Activated T-cell treated with anti-CD3 and anti-CD28 coated beads, Interleukin-2, amount 50 U/mL, for 72 hours (primary cell): ENCODE measurements at places on chromosomes 2 and 18.

- no peak for DNase-seq
Observed at GRCh38 chr2:49371128-49371701, 216.9 kb upstream of the FSHR start.

DNA sequence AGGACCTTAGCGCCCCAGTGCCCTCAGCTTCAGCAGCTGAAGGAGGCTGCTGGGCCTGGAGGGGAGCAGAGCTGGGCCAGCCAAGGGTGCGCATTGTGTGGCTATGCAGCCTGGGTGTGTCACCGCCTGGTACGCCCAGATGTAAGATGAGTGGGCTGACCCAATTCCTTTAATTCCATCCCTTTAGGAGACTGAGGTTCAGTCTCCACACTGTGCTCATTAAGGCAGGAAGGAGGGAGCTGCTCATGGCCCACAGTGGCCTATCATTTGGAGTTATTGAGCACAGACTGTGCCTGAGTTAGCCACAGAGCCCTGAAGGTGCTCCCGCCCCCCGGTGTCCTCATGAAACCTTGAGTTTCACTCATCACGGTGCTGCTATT lies 194.1 kb upstream of the GLI2 start:
- no peak for DNase-seq

DNA sequence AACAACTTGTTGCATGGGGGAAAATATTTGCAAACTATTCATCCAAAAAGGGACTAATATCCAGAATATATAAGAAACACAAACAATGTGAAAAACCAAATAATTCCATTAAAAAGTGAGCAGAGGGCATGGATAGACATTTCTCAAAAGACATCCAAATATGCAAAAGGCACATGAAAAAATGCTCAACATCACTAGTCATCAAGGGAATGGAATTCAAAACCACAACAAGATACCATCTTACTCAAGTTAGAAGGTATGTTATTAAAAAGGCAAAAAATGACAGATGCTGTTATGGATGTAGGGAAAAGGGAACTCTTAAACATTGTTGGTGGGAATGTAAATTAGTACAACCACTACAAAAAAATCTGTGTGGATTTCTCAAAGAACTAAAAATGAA lies 396.5 kb downstream of the CCDC85A start:
- no peak for DNase-seq

- DNase-seq = no peak
Observed at GRCh38 chr2:85175369-85176299, 42.4 kb downstream of the TCF7L1 start.

DNA sequence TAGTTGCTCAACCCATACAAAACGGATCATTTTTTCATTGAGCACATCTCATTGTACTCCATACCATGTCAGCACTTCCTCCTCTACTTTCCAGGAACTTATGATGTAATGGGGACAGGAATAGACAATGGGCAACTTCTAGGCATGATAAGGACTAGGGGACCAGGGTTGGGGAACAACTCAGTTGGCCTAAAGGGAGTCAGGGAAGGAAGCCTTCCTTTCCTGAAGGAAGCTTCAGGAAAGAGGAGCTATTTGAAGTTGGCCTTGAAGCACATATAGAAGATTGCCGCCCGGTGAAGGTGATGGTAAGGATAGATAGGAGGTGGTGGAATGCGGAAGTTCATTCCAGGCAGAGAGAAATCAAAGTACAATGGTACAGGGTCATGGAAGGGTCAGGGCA lies 283.9 kb downstream of the SLC8A1 start:
- DNase-seq = no peak

DNA sequence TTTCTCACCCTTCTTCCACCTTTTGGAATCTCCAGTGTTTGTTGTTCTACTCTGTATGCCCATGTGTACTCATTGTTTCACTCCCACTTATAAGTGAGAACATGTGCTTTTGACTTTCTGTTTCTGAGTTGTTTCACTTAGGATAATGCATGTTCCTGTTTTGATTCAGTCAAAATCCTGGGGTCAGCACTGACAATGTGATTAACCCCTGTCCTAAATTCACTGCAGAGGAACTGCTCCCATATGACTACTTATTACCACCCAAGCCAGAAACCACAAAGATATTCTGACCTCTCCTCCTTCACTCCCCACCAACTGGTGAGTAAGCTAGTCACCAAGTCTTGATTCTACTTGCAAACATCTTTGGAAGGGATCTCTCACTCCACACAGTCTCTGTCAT lies 251.4 kb upstream of the TCF4 start:
- no peak for DNase-seq

- no peak for DNase-seq
Observed at GRCh38 chr2:102116630-102117471, 25.7 kb upstream of the IL1R1 start.

DNA sequence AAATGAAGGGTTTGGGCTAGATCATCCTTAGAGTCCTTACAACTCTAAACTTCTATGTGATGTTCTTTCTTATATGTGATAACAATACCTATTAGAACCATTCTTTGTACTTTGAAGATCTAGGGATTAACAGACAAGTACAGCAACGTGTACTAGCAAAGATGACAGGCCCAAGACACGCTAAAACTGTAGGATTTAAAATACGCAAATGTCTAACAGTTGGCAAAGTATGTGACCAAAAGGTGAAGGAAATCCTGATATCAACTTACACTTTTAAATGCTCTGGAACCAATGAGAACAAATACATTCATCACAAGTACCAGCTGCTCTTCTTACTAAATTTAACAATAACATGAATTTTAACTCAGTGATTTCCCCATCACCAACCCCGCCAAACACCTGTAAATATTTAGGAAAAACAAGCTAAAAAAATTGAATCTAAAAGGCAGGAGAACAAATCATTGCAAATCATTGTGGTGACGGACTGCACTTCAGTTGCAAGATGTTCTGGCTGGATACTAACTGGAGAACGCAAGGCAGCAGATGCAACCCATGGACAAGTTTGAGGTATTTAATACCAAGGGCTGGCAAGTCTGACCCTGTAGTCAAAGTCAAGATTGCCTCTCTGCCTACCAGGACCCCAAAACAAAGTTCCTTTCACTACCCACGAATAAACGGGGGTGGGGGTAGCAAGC lies 1.4 kb downstream of the ANKRD44 start:
- DNase-seq = no peak

DNA sequence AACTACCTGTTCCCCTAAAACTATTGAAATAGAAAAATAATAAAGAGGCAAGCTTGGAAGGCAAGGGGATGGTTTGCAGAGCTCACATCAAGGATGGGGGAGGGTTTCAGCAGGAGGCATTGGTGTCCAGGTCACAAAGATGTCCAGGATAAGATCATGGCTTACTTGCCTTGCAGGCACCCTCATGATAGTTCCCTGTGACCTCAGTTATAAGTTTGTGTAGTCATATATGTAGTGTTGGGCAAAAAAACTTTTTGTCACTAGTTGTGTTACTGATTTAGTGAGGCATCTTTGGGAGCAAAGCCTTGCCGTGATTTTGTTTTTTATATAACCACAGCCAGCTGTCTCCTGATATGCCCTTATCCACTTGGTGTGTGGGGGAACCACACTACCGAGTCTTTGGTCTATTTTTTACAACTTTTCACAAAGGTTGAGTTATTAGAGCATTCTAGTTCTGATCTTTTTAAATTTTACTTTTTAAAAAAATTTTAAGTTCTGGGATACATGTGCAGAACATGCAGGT lies 53.3 kb downstream of the IL1R2 start:
- DNase-seq = no peak

DNA sequence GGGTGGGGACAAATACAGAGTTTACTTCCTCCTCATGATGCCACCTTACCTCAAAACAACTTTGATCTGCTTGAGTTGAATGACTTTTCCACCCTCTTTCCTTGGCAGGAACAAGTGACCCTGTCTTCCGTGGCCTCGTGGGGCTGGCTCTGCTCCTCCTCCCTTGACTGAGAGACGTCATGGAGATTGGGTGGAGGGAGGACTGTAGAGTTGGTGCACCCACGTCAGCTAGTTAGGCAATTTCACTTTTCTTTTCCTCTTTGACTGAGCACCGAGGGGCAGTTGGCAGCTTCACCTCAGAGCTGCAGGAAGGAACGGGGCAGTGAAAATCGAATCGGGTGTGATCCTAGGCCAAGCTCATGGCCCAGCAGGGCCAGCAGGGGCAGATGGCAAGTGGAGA lies at the start of gene SP140:
Gene SP140, plus strand, starts transcription at position 251 of the 400 bp plus-strand sequence. Its CDS starts 109 bp downstream, at position 360.
- peak; percentile 85 for DNase-seq

- no peak for DNase-seq
Observed at GRCh38 chr2:73253901-73254300, 19.8 kb downstream of the CCT7 start.

DNA sequence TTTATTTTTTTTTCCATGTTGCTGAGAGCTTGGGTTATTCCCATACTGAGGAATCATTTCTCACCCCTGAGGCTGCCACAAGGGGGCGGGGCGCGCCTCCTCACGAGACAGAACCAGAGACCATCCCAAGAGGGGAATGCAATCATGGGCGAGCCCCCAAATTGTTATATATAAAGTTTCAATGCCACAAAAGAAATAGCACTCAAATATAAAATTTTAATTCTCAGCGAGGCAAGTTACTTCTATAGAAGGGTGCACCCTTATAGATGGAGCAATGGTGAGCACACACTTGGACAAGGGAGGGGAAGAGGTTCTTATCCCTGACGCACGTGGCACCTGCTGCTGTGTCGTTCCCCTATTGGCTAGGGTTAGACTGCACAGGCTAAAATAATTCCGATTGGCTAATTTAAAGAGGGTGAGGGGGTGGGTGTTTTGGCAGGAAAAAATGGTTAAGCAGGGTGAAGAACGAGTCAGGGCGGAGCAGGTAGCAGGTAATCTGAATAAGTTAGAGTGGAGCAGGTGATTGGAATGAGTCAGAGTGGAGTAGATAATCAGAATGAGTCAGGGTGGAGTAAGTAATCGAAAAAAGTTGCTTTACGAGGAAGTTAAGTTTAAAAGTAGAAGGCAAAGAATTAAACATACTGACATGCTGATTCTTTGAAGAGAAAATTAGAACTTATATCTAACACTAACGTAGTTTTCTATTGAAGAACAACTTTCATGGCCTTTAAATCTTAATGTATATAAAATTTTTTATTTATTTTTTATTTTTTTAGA lies 177.5 kb downstream of the MTCL1 start:
- DNase-seq = no peak

- DNase-seq = no peak
Observed at GRCh38 chr2:116057538-116057937, 1615.1 kb downstream of the DPP10 start.

- DNase-seq = peak; percentile 28
Observed at GRCh38 chr2:74528600-74529356, 728 bp downstream of the AUP1 start.

- DNase-seq = no peak
Observed at GRCh38 chr18:51051105-51051712, 21.2 kb downstream of the SMAD4 start.

GRCh38 chr18:77177009-77177408 lies 44.4 kb upstream of the MBP start:
- DNase-seq = no peak

DNA sequence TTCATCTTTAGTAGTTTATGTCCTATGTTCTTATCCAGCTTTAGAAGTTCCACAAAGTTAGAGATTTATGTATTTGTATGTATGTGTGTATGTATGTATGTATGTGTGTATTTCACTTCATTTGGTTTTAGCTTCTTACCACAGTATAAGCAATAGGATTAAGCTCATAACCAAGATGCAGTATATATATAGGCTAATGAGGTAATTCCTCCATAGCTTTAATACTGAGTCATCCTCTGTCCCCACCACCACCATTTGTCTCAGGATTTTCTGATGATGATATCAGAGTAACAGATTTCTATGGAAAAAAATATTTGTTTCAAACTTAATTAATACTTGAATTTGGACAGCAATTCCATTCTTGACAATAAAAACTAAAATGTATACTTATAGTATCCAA lies 159.2 kb downstream of the SOX11 start:
- DNase-seq = no peak

- DNase-seq = no peak
Observed at GRCh38 chr2:47218066-47218581, 63.0 kb upstream of the STPG4 start.
